ENCODE measurements at places on chromosomes 4 and X.

DNA sequence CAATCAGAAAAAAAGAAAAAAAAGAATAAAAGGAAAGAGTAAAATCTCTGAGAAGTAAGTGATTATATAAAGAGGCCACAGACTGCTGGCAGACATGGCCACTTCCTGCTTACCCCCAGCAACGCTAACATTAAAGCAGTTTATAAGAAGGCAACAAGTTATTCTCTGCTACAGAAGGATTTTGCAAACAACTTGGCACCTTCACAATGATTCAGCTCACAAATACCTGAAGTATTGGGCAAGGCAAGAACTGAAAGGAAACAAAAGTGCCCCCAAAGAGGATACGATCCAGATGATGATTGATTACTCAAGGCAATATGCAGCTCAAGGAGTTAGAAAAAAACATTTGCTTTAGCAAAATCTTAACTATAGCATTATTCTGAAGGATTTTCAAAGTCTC is 718.8 kb downstream of the KLHL13 start:
- DNase-seq, result no peak

DNA sequence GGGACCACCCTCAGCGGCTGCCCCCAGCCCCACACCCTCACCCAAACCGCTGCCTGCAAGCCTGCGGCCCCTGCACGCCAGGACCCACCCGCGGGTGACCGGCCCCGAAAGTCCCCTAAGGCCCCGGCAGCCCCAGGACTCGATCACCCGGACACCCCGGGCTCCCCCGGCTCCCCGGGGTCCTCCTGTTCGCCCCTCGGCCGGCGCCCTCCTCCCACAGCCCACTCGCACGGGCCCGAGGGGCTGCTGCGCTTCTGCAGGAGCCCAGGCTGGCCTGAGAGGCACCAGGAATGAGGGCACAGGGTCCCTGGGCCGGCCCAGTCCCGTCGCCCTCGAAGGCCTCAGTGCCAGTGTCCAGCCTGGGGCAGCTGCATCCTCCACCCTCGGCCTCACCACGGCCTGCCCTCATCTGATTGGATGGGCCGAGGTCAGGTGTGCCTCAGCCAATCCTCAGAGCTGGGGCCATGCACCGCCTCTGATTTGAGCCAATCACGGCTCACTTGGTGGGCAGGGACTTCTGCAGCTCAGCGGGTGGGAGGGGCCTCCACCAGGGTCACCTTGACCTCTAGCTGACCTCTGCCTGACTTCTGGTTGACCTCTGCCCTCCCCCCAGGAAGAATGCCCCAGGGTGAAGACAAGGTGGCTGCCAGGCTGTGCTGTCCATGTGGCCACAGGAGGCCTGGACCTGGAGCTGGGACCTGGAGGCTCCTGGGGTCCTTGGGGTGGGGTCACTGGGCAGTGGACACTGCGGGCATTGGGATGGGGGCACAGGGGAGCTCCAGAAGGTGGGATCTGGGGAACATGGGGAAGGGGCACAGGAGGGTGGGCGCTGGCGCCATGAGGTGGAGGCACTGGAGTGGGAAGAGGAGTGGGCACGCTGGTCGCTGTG is 97.6 kb upstream of the NKX1-1 start:
- no peak for DNase-seq

- DNase-seq, result no peak
These were observed 4.9 kb downstream of the FGFR3 start for GRCh38 chr4:1797861-1798579.

DNA sequence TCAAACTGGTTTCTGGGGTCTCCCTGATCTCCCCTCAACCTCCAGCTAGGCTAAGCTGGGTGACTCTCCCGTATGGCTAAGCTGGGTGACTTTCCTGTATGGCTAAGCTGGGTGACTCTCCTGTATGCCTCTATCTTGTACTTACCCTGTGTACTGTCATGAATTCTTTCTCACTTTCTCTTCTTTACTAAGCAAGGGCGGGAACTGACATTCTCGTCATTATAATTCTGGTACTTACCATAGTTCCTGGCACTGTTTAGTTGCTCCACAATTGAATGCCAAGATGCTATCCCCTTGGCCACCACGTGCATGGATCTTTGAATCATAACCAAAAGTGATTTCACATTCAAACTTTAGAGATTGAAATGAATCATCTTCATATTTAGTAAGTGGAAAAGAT is 8.8 kb downstream of the INTU start:
- DNase-seq, result no peak

DNA sequence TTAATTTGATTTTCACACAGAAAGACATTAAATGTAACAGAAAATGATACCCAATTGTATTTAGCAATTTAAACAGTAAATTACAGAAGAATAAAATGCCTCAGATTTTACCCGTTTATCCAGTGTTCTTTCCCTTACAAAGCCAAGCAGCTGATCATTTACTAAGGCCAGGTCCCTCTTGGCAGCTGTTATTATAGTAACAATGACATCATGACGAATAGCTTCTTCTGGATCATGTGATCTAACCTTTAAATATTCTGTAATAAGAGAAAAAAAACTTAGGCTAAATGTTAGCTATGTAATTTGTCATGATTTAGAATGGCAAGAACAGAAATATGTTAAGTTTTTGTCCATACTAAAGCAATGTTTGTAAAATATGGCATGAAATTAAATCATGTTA is 69.4 kb downstream of the PDS5A start:
- no peak for DNase-seq

DNA sequence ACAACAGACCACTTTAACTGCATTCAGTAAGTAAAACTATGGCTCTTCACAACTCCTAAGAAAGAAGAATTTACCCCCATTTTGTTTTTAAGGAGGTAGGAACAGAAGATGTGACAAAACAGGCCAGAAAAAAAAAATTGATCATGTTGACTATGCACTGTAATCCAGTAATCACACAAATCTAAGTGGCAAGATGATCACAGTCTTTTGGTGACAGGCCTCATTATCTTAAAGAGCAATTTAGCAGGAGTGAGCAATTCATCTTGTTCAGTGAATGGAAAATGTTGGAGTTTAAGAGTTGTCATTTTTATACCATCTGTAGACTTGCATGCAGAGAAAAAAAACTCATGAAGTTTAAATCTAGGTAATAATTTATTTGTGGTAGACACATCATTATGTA is 115.1 kb downstream of the SLC39A8 start:
- no peak for DNase-seq

DNA sequence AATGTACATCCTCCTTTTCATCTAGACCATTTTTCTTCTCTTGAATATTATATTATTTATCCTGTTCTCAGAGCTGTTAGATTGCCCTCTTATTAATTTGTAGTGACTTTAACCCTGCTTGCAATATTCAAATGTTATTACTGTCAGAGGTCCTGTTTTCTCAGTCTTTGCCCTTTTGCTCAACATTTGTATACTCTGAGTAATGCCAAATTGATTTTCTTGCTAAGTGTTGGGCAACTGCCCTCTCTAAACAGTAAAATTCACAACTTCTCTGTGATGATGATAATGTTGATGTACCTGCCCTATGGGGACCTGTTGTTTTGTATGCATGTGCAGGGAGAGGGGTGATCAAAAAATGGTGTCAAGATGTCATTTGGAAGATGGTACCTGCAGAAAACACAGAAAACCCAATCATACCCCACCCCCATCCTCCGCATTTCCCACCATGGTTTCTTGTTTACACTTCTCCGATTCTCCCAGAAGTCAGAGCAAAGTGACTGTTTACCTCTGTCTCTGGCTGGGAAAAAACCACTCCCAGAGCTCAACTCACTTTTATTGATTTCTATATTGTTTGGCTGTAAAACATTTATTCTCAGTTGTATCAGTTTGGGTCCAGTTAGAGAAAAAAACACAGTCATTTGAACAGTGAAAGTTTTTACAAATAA is 694.0 kb downstream of the IL1RAPL1 start:
- no peak for DNase-seq

GRCh38 chrX:39247536-39247935 is 446.3 kb downstream of the MID1IP1 start:
- DNase-seq, result no peak

DNA sequence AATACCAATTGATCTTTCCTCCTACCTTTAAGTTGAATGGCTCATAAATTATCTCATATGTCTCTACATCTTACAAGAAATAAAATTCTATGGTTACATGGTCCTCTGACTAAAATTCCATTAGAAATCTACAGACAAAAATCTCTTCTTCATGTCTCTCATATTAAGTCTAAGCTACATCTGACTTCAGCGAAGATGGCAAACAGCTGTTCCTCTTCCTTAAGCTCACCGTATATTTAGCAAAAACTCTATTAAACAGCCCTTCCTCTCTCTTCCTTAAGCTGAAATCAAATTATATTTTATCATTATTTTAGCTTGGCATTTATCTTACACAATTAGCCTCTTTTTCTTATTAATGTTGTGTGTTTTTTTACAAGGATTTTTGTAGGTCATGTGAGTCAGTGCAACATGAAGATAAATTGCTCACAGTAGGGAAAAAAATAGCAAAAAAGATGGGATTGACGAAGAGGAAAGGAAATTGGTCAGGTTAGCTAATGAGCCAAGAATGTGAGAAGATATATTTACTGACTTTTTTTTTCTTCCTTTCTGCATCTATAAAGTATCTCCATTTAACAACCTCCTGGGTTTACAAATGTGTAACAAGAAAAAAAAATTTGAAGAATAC is 2412.8 kb downstream of the ARAP2 start:
- no peak for DNase-seq

- no peak for DNase-seq
These were observed 196.6 kb downstream of the EVC2 start for GRCh38 chr4:5511791-5512190.

DNA sequence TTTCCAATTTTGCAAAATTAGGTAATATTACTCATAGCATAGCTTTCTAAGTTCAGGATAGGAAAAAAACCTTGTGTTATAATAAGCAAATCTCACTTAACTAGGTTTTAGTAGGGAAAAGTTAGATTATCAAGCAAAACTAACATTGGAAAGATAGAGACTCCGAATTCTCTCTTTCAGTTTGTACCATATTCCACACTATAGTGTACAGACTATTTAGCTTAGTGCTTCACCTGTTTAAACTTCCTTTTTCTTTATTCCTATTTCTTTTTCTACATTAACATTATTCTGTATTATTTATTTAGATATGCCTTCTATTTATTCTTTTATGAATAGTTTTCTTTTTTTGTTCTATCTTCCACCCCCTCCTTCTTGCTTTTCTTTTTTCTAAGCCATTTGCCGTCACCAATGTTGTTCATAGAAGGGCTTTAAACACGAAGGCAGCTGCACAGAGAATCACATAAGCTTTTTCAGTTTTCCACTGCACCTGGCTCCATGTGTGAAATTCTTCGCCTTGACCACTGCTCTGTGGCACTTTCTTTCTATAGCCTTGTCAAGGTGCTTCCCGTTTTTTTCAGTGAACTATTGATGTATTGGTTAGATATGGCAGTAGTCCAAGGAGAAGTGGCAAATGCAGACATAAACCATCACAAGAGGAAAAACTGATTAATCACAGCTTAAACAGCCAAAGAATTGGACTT is 8.5 kb downstream of the PCDH10 start:
- DNase-seq, result no peak

DNA sequence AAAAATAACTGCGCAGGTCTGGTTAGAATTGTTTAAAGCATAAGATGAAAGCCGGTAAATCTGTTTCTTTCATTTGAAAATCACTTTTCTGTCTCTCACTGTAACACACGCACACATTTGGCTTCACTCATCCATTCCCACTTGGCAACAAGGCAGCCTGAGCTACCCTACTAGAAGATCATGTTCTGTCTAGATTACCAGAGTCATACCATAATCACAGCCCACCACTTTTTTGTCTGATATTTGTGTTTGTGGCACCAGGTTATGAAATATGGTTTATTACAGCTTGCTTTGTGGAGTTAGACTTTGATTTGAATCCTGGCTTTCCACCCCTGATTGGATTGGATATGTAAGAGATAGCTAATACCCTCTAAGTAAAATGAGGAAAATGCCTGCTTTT is 2.2 kb downstream of the USO1 start:
- no peak for DNase-seq

DNA sequence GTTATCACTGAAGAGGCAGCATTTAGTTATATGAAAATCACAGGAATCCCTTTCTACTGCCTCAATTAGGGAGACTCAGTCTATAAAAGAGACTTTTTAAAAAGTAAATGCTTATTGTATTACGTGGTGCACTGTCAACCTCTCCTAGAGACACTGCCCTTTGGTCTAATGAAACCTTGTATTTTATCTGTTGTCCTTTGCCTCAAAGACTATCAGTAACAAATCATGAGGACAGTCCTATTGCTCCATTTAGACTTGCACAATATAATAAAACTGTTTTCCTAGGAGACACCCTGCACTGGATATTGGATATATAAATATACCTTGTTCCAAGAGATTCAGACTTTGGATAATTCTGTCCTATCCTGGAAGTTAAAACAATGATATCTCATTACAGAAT is 34.2 kb downstream of the VCX3A start:
- no peak for DNase-seq

GRCh38 chr4:140996766-140997165 is 136.5 kb downstream of the RNF150 start:
- DNase-seq, result no peak

GRCh38 chr4:73810191-73810590 is 26.3 kb upstream of the CXCL6 start:
- DNase-seq, result no peak

DNA sequence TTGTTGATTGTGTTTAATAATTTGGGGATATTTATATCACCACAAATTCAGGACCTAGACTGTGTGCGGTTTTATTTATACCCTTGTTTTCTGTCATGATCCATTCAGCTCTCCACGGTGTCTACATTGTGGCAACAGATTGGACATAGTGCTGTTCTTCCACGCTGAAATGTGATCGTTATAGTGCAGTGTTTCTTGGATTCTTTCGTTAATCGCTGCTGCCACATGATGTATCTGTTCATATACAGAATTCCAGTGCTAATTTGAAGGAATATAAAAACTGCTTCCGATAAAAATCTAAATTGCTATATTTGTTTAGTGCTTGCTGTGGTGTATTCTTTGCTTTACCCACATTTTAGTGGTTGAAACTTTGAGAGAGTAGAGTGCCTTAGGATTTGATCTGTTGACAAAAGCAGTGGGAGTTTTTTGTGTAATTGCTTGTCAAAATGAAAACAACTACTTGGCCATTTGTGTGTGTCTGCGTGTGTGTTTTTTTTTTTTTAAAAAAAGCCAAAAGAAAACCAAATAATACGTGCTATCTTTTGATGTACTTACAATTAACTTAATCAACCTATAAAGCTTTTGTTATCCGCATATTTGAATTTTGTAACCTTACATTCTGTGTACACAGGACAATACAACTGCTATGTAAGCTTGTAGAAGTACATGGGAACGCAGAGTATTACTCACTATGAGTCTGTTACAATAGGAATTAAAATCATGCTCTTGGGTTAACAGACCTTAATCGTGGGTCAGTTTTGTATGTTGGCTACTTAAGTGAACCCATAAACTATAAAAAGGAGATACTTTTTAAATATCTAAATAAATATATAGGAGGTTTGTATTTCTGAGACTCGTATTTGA is 353.3 kb downstream of the ARHGAP24 start:
- DNase-seq, result no peak

All from activated T-cell treated with anti-CD3 and anti-CD28 coated beads for 1 hour (primary cell).